Omental fat pad (tissue), 4 donors: ENCODE measurements at places on chromosomes 6 and 20. TPM values are rescaled to one million over a fixed set of nuclear protein-coding genes. Genes with fewer than 3 reads are reported as not detected.

MICB gene
- 5.8 TPM for total RNA-seq

EPPIN gene
- not detected for total RNA-seq

ARMC2 gene
- total RNA-seq = 9.9 TPM

UNC5CL gene
- 1.9 TPM for total RNA-seq

CHRNA4 gene
- not detected for total RNA-seq

LAMP5 gene
- total RNA-seq = not detected

- DNase-seq = no peak
These were observed 146.4 kb downstream of the AKAP7 start for GRCh38 chr6:131281471-131282270.

DNA sequence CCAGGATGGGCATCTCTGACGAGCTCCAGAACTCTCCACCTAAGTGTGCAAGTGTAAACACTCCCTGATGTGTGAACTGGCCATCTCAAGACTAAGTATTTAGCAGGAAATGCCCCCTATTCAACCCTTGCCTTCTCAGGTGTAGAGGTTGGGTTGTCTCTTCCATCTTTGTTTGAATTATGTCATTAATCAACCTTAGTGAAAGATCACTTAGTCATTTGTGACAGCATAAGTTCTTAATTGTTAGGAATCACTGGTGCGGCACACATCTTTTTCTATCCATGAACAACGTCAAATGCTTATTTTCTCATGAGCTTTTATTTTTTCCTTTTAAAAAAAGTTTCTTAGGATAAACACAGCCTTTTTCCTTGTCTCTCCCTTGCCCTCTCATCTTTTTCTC, 151.6 kb downstream of the ESR1 start:
- DNase-seq = no peak

GRCh38 chr6:142561511-142562265, 259.9 kb downstream of the ADGRG6 start:
- DNase-seq = no peak

DNA sequence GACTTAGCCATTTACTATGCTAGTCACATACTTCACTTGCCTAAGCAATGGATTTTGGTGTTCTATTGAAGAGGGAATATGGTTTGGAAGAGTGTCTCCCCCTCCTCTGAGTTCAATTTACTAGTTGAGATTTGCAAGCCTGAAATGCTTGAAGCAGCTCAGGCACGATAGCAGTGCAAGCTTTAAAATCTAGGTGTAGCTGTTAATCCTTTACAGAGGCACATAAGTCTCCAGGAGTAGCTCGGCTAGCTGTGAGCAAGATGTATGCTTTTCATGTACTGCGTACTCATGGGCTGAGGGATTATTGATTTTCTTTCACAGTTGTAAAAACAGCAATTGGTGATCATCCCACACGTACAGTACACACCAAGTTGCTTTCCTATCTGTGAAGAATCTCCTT, 726 bp downstream of the FLRT3 start:
- DNase-seq = no peak

DNA sequence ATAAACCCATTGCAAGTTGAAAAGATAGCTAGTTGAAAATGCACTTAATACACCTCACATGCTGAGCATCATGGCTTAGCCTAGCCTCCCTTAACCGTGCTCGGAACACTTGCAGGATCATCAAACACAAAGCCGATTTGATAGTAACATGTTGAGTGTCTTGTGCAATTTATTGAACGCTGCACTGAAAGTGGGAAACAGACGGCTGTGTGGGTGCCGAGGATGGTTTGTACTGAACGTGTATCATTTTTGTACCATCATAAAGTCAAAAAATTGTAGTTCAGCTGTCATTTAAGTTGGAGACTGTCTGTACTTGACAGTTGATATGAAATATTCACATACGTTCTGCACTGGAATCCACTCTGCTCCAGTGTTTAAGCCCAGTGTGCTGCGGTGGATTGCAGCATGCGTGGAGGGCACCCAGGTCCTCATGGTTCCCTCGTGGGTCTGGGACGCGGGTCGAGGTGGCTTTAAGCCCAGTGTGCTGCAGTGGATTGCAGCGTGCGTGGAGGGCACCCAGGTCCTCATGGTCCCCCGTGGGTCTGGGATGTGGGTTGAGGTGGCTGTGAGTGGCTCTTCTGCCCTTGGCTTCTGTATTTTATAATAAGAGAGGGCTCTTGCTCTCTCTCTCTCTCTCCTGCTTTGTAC, 77.0 kb downstream of the CDH4 start:
- no peak for DNase-seq

DNA sequence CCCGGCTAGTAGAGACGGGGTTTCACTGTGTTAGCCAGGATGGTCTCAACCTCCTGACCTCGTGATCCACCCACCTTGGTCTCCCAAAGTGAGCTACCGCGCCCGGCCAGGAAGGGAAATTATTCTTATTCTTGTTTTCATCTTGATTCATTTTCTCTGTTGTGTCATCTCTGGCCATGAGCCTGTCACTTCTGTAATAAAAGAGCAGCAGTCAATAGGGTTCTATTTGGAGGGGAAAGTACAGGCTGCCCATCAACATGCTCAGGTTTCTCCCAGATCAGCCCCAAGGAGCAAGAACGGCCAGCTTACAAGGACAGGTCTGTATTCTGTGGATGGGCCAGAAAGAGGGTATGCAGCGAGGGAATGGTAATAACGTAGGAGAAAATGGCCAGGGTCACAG, 345.0 kb downstream of the PREX1 start:
- no peak for DNase-seq

GRCh38 chr6:108807928-108808327, 40.3 kb upstream of the ARMC2 start:
- no peak for DNase-seq

DNA sequence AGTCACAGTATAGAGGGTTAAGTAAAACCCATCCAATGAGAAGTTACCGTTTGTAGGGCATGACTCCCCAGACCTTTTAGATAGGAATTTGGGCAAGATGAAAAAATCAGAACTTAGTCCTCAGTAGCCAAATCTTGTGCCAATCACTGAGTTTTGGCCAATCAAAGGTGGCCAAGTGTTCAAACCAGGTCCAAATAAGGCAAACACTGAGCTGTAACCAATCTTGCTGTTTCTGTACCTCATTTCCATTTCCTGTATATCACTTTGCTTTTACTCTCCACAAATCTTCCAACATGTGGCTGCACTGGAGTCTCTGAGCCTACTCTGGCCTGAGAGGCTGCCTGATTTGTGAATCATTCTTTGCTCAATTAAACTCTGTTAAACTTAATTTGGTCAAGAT, 81.8 kb upstream of the GPR6 start:
- DNase-seq = no peak
